ENCODE measurements at places on chromosomes 11 and 22.
A peak's percentile ranks its signal among the peaks of the same experiment; 100 is the strongest.

DNA sequence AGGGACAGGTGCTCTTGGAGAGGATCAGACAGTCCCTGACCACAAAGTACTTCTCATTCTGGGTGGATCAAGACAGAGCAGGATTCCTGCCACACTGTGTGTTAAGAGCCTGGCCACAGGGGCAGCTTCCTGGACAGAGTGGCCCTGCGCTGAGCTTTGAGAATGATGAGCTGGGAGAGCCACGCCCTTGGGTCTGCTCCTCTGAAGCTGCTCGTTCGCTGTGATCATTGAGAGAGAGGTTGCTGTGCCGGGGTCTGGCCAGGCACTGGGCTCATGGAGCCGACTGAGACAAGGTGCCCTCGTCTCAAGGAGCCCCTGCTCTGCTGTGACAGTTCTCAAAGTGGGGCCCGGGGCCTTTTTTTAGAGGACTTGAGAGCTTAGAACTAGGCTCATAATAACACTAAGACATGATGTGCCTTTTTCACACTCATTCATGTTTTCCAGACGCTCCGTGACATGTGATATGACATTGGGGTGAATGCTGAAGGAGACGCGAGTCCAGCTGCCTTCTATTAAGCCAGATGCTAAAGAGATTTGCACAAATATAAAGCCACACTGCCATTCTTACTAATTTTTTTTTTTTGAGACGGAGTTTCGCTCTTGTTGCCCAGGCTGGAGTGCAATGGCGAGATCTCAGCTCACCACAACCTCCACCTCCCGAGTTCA is 1.6 kb upstream of the MFRP start:
- no peaks in the 10 kb centered on the region for H3K36me3 ChIP-seq
- no peak for DNase-seq
- H3K4me1 ChIP-seq: no peaks in the 10 kb centered on the region
- H3K27me3 ChIP-seq: peaks cover 7% of the 10 kb centered on the region

- H3K4me1 ChIP-seq: no peaks in the 10 kb centered on the region
- no peak overlapping the region for H3K27ac ChIP-seq
- H3K4me3 ChIP-seq: no peak overlapping the region
- H3K36me3 ChIP-seq: no peaks in the 10 kb centered on the region
Measured at GRCh38 chr11:126871792-126872191, 128.8 kb downstream of the KIRREL3 start.

GRCh38 chr22:32466496-32466895 is 2.2 kb upstream of the BPIFC start:
- DNase-seq: no peak
- H3K4me1 ChIP-seq: no peaks in the 10 kb centered on the region
- no peaks in the 10 kb centered on the region for H3K36me3 ChIP-seq
- no peak overlapping the region for H3K4me3 ChIP-seq
- H3K27ac ChIP-seq: no peak overlapping the region

DNA sequence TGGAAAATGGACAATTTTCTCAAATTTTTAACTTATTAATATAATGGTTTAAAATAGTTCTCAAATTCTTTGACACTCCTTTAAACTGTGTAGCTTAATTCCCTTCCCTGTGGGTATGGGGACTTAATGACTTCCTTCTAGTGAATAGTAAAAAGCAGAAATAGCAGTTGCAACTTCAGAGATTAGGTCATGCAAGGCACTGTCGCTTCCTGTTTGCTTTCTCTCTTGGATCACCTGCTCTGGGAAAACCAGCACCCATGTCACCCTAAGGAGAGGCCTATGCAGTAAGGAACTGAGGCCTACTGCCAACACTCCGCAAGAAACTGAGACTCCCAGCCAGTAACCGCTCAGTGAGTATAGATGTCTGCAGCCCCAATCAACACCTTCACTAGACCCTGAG is 5.5 kb upstream of the PANX3 start:
- H3K36me3 ChIP-seq: no peaks in the 10 kb centered on the region
- H3K27me3 ChIP-seq: no peaks in the 10 kb centered on the region
- no peak overlapping the region for H3K4me3 ChIP-seq
- no peak for DNase-seq
- no peaks in the 10 kb centered on the region for H3K4me1 ChIP-seq
- no peak overlapping the region for H3K27ac ChIP-seq

GRCh38 chr11:14451825-14452224 is 47.8 kb downstream of the COPB1 start:
- no peak overlapping the region for H3K4me3 ChIP-seq
- H3K27ac ChIP-seq: no peak overlapping the region
- no peak for DNase-seq
- H3K4me1 ChIP-seq: peaks cover 8% of the 10 kb centered on the region
- peaks cover 7% of the 10 kb centered on the region for H3K36me3 ChIP-seq

DNA sequence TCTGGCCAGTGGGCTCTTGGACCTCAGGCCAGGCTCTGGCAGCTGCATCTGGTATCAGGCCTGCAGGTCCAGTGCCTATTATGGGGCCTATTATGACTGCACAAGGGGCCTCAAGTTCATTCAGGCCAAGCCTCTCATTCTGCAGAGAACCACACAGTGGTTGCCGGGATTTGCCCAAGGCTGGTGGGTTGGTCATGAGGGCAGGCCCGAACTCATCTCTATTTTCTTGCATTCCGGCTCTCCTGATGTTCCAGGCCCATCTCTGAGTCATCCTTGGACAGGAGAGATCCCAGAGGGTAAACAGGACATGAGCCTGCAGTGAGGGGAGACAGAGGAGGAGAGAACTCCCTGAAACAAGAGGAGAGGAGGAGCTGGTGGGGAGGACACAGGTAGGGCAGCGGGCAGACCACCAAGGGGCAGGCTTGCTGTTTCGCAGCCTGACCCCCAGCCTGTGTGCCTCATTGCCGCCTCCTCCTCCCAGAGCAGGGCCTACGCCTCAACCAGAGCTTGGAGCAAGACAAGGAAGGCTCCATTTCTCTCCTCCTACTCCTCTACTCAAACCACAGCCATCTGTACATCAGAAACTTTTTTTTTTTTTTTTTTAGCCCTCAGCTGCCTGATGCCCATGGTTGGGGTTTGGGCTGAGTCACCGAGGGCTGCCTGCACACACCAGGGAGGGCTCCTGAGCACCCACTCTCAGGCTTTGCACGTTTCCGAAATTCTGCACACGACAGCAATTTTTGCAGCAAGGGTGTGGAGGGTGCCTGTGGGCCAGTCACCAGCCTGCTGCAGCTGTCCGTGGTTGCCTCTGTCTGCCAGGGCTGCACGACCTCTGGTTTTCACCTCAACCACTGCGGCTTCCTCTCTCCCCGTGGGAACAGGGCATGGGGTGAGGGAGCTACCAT is 12.7 kb upstream of the TREH start:
- H3K27ac ChIP-seq: no peak overlapping the region
- no peaks in the 10 kb centered on the region for H3K36me3 ChIP-seq
- no peaks in the 10 kb centered on the region for H3K27me3 ChIP-seq
- no peak overlapping the region for H3K4me3 ChIP-seq
- peak; percentile 56 for DNase-seq

DNA sequence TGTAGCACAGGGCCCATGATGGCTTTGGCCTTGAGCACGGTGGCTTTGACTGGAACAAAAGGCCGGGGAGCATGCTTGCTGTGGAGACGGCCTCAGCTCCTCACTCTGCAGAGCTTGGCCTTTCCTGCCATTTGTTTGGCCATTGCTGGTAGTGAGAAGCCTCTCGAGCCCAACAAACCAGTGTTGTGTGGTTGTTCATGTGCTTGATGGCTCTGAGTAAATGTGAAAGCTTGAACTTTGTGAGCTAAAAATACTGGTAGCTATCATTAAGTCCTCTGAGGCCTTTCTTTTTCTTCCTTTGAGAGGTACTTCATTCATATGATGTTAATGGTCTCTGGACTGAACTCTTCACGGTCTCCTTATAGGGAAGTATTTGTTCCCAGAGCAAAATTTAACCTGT is 39.6 kb downstream of the NAT10 start:
- no peaks in the 10 kb centered on the region for H3K27me3 ChIP-seq
- H3K4me1 ChIP-seq: no peaks in the 10 kb centered on the region
- no peak overlapping the region for H3K27ac ChIP-seq
- H3K4me3 ChIP-seq: no peak overlapping the region
- DNase-seq: no peak
- H3K36me3 ChIP-seq: peaks cover 94% of the 10 kb centered on the region

DNA sequence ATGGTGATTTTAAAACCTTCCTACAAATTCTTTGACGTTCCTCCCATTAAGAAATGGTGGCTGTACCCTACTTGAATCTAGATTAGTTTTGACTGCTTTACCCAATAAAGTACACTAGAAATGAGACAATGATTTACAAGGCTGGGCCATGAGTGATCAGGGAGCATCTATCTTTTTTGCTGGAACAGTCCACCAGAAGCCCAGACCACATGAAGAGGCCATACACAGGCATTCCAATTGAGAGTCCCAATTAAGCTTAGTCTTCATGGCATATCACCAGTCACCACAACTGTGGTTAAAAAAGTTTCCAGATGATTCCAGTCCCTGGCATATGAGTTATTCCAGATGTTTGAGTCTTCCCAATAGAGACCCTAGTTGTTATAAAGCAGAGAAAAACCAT is 39.5 kb downstream of the FAM76B start:
- no peaks in the 10 kb centered on the region for H3K27me3 ChIP-seq
- no peak overlapping the region for H3K4me3 ChIP-seq
- H3K36me3 ChIP-seq: no peaks in the 10 kb centered on the region
- DNase-seq: no peak
- no peaks in the 10 kb centered on the region for H3K4me1 ChIP-seq

DNA sequence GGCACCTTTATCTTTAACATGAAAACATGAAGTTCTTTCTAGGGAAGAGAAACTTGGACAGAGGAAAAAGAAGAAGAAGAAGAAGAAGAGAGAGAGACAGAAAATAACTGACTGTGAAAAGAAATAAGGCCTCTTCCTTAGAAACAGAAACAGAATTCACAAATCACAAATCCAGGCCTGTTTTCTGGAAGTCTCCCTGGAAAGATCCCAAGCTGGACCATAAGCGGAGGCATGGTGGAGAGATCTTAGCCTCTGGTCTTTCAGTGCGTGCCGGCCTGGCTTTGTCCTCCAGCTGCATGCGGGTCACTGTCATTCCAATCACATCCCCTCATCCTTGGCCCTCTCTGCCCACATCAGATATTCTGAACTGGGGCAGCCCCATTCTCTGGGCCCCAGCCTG is 6.9 kb downstream of the FXYD6 start:
- no peak overlapping the region for H3K4me3 ChIP-seq
- peaks cover 8% of the 10 kb centered on the region for H3K27me3 ChIP-seq
- H3K36me3 ChIP-seq: no peaks in the 10 kb centered on the region
- DNase-seq: no peak

- H3K36me3 ChIP-seq: no peaks in the 10 kb centered on the region
- no peak within 1 kb of the TSS for H3K4me3 ChIP-seq
- no peaks in the 10 kb centered on the region for H3K27me3 ChIP-seq
- DNase-seq: peak; percentile 80
Measured at GRCh38 chr11:69293819-69294505, at the start of gene MYEOV. MYEOV (plus strand) TSS chr11:69294155; CDS start chr11:69295355, 1,200 bp downstream.

DNA sequence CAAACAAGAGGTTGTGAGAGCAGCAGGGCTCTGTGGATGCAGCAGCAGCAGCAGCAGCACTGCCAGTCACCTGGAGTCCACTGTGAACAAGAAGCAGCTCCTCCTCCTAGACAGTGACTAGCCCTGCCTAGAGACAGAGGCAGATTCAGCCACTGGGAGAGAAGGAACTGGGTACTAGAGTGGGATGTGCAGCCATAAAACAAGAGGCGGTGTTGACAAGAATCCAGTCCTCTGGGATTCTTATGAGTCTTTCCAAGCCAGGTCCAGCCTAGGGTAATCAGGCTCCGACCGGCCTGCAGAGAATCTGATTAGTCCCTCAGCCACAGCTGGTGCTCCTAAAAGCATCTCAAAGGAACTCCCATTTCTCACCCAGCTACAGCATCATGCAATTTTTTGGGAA is 83.9 kb upstream of the USP47 start:
- no peaks in the 10 kb centered on the region for H3K36me3 ChIP-seq
- DNase-seq: no peak
- no peaks in the 10 kb centered on the region for H3K27me3 ChIP-seq
- no peaks in the 10 kb centered on the region for H3K4me1 ChIP-seq
- H3K27ac ChIP-seq: no peak overlapping the region
- H3K4me3 ChIP-seq: no peak overlapping the region

DNA sequence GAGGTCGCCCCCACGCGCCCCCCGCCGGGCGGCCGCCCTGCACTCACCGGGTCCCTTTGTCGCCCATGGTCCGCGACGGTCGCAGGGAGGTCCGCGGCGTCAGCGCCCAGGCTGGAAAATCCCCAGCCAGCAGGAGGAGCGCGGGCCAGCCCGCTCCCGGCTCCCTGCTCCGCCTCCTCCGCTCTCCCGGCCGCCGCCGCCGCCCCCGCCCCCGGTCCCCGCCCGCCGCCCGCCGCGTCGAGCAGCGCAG is at the start of gene ARRB1:
Gene ARRB1, minus strand, starts transcription at position 121 of the 250 bp plus-strand sequence. Its CDS starts 54 bp downstream, at position 67.
- H3K4me1 ChIP-seq: peaks cover 46% of the 10 kb centered on the region
- DNase-seq: peak; percentile 91
- no peaks in the 10 kb centered on the region for H3K27me3 ChIP-seq
- peak within 1 kb of the TSS; percentile 85 for H3K4me3 ChIP-seq
- H3K36me3 ChIP-seq: no peaks in the 10 kb centered on the region

GRCh38 chr11:100467821-100468508 is 219.1 kb upstream of the ARHGAP42 start:
- no peak overlapping the region for H3K4me3 ChIP-seq
- H3K27me3 ChIP-seq: no peaks in the 10 kb centered on the region
- H3K4me1 ChIP-seq: no peaks in the 10 kb centered on the region
- no peak overlapping the region for H3K27ac ChIP-seq

DNA sequence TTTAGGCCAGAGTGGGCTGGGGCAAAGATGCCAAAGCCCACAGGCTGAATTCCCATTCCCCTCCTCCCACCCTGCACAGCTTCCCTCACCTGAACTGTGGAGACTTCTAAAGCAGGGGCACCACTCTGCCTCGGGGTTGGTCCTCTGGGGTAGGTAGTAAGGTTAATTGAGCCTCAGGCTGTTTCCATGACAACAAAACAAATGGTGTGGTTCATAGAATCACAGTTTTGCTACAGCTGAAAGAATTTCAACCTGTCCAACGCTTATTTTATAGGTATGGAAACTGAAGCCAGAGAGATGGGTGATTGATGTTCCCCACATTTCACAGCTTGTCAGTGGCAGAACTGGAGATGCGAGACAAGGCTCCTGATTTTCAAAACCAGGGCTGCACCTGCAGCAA is 109.5 kb downstream of the SNX19 start:
- H3K27me3 ChIP-seq: no peaks in the 10 kb centered on the region
- DNase-seq: no peak
- H3K4me3 ChIP-seq: no peak overlapping the region
- H3K36me3 ChIP-seq: no peaks in the 10 kb centered on the region
- no peak overlapping the region for H3K27ac ChIP-seq
- no peaks in the 10 kb centered on the region for H3K4me1 ChIP-seq

- no peaks in the 10 kb centered on the region for H3K36me3 ChIP-seq
- no peak overlapping the region for H3K27ac ChIP-seq
- H3K27me3 ChIP-seq: no peaks in the 10 kb centered on the region
- H3K4me1 ChIP-seq: peaks cover 5% of the 10 kb centered on the region
- no peak for DNase-seq
Measured at GRCh38 chr11:26943636-26944035, 50.3 kb upstream of the FIBIN start.

- peak; percentile 70 for DNase-seq
- H3K27me3 ChIP-seq: no peaks in the 10 kb centered on the region
- peaks cover 51% of the 10 kb centered on the region for H3K36me3 ChIP-seq
- H3K4me1 ChIP-seq: peaks cover 15% of the 10 kb centered on the region
Measured at GRCh38 chr11:62832336-62833234, at the start of gene TEX54. TEX54 (minus strand) TSS chr11:62832841.

All from upper lobe of right lung (tissue), 1 donor.